ENCODE measurements at places on chromosomes 11 and 22. TPM values are rescaled to one million over a fixed set of nuclear protein-coding genes. Genes with fewer than 3 reads are reported as not detected.
A peak's percentile ranks its signal among the peaks of the same experiment; 100 is the strongest.

DNA sequence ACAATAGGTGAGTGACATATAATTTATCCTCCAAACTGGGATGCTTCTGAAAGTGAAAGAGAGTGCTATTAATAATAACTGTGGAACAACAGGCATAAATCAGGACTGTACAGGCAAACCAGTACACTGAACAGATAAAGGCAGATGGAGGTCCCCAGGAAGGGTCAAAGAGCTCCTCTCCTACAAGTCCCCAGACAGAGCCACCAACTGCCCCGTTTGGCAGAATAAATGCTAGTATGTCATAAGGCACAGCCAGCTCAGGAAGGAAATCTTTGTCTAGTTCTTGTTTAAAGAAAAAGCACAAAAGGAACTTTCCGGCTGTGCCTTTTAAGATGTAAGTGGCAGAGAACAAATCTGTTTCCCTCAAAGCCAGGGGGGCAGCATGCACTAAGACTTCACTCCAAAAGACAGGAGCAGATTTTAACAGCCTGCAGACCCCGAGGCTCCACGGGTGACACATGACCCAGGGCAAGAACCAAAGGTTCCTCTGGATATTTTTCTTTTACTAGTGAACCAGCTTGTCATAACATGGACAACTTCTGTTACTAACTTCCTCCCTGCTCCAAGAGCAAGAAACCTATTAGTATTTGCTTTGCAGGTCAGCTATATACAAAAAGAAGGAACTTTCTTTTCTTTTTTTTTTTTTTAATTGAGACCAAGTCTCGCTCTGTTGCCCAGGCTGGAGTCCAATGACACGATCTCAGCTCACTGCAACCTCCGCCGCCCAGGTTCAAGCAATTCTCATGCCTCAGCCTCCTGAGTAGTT lies 50.2 kb downstream of the MYH9 start:
- no peak for DNase-seq
- no peak overlapping the region for H3K4me3 ChIP-seq
- H3K27me3 ChIP-seq, result no peaks in the 10 kb centered on the region
- H3K36me3 ChIP-seq, result no peaks in the 10 kb centered on the region
- peak overlapping the region; percentile 31 for H3K27ac ChIP-seq
- peaks cover 29% of the 10 kb centered on the region for H3K4me1 ChIP-seq

DNA sequence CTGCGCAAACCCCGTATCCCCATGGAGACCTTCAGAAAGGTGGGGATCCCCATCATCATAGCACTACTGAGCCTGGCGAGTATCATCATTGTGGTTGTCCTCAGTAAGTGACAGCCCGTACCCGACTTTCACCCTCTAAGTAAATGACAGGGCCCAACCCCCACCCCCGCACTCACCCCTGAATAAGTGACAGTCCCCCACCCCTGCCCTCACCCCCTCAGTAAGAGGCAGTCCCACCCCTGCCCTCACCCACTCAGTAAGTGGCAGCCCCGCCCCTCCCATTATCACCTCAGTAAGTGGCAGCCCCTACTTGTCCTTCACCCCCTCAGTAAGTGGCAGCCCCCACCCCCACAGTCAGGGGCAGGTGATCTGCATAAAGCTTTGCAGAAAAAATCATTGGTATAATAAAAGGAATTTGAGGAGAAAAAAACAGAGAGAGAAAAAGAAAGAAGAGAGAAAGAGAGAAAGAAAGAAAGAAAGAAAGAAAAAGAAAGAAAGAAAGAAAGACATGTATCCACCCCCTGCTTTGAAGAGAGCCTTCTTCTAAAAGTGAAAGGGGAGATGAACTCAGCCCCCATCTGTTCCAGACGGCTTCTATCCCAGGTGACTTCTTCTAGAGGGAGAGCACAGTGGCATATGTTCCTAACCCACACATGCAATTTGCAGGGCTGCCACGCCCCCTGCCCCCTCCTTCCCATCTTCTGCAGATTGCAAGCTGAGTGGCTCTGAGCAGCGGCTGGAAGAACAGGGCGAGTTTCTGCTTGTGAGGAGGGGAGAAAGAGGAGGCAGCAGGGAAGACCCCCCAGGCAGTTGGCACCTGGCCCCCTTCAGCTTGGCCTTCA lies 12.5 kb upstream of the SMIM35 start:
- no peaks in the 10 kb centered on the region for H3K4me1 ChIP-seq
- H3K27ac ChIP-seq, result no peak overlapping the region
- H3K36me3 ChIP-seq, result no peaks in the 10 kb centered on the region
- no peak for DNase-seq
- no peaks in the 10 kb centered on the region for H3K27me3 ChIP-seq

DNA sequence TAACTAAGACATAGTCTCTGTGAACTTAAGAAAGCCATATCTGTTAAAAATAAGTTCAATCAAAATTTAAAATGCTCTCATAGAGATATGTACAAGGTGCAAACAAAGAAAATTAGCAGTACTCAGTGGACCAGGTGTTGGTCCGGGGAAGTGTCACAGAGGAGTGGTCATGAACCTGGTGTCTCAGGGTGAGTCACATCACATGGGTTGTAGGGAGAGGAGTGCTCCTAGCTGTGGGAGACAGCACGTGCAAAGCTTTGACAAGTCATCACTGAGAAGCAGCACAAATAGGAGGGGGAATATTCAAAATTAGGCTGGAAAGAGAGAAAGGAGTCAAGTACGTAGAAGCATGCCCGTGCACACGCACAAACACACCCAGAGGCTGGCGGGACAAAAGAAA lies 438.1 kb downstream of the NTM start:
- no peaks in the 10 kb centered on the region for H3K27me3 ChIP-seq
- H3K27ac ChIP-seq, result no peak overlapping the region
- DNase-seq, result no peak
- H3K4me3 ChIP-seq, result no peak overlapping the region

GRCh38 chr11:114972105-114972504 lies 293.8 kb downstream of the NXPE2 start:
- DNase-seq, result no peak
- no peaks in the 10 kb centered on the region for H3K27me3 ChIP-seq
- no peaks in the 10 kb centered on the region for H3K36me3 ChIP-seq
- H3K4me3 ChIP-seq, result no peak overlapping the region
- no peaks in the 10 kb centered on the region for H3K4me1 ChIP-seq
- H3K27ac ChIP-seq, result no peak overlapping the region

DNA sequence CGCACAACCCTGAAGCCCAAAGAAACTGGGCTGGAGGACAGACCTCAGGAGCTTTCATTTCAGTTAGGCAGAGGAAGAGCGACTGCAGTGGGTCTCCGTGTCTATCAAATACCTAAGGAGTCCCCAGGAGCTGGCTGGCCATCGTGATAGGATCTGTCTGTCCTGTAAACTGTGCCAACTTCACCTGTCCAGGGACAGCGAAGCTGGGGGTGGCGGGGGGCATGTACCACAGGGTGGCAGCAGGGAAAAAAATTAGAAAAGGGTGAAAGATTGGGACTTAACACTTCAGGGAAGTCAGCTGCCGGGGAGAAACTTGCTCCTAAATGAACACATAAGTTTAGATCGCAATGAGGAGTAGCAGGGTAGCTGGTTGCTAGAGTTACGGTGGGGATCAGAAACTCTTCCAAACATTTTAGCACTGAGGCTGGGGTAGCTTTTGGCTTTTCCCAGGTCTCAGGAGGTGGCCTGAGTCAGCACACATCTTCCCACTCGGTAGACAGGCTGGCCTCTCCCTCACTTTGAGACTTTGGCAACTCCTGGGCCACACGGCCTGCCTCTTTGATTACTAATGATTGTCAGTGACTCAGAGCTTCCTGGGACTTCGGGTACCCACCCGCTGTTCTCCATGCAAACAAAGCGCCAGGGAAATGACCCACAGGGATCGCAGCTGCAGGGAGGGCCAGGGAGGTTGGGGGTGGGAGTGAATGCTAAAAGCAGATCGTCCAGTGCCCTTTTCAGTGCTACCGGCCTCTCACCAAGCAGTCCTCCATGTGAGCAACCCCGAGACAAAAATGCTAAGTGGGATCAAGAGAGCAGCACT lies 2.9 kb upstream of the MTFP1 start:
- H3K36me3 ChIP-seq, result no peaks in the 10 kb centered on the region
- H3K4me1 ChIP-seq, result no peaks in the 10 kb centered on the region
- H3K27me3 ChIP-seq, result no peaks in the 10 kb centered on the region
- DNase-seq, result peak; percentile 73

DNA sequence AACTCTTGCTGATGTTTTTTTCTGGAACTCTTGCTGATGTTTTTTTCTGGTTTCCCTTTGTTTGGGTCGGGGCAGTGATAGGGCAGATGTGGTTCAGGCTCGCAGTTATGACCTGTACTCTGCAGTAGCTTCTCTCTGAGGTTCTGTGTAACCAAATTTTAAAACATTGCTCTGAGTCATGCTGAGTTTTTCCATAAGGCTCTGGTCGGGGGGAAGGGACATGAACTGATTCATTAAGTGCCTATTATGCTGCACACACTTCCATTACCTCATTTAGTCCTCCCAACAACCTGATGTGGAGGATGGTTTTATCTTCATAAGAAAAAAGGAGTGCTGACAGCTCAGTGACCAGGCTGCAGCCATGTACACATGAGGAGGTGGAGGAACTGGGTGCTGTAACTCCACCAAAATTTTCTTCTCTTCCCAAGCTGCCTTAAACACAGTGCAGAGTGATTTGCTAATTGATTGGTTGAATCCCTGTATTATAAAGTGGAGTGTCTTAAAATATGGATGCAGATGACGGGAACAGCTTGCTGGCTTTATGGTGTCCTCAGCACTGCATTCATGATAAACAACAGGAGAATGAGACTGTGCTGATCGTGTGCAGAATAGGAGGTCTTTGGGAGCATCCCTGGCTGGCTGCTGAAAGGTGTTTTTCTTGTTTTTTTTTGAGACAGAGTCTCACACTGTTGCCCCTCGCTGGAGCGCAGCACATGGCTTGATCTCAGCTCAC lies 19.1 kb downstream of the TNRC6B start:
- no peak overlapping the region for H3K27ac ChIP-seq
- H3K36me3 ChIP-seq, result no peaks in the 10 kb centered on the region
- no peak overlapping the region for H3K4me3 ChIP-seq
- no peaks in the 10 kb centered on the region for H3K27me3 ChIP-seq
- H3K4me1 ChIP-seq, result no peaks in the 10 kb centered on the region

DNA sequence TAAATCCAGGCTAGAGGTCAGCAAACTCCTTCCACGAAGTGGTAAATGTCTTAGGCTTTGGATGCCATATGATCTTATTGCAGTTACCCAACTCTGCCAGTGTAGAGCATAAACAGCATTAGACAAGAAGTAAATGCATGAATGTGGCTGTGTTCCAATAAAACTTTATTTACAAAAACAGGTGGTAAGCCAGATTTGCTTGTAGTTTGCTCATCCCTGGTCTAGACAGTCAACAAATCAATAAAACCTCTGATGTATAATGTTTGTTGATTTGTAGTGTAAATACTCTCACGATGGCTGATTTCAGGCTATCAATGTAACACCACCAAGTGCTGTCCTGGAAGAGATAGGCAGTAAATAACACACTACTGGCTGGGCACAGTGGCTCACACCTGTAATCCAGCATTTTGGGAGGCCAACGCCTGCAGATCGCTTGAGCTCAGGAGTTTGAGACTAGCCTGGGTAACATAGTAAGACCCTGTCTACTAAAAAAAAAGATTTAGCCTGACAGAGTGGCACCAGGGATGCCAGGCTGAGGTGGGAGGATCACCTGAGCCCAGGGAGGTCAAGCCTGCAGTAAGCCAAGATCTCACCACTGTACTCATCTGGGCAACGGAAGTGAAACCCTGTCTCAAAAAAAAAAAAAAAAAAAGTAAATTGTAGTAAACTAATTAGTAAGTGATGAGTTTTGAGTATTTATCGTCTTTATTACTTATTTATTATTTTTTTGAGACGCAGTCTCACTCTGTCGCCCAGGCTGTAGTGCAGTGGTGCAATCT lies 6.9 kb upstream of the CATSPER1 start:
- no peaks in the 10 kb centered on the region for H3K27me3 ChIP-seq
- H3K36me3 ChIP-seq, result no peaks in the 10 kb centered on the region
- no peak overlapping the region for H3K27ac ChIP-seq
- no peak overlapping the region for H3K4me3 ChIP-seq
- DNase-seq, result no peak

DNA sequence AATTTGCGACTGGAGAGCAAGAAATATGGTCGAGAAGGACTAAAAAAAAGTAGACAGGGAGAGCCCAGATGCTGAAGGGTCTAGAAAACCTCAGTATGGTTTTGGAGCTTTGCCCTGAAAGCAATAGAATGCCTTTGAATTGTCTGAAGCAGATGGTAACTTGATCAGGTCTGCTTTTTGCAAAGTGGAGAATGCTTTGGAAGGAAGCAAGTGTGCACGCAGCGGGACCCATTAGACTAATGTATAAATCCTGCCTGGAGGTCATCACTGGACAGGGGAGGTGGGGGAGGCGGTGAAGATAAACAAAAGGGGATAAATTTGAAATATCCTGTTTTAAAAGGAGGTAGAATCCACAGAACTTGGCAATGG lies 757 bp upstream of the HINFP start:
- no peak for DNase-seq
- H3K4me1 ChIP-seq, result peaks cover 9% of the 10 kb centered on the region
- H3K36me3 ChIP-seq, result no peaks in the 10 kb centered on the region
- H3K27ac ChIP-seq, result no peak overlapping the region

GRCh38 chr11:132802947-132803346 lies 729.4 kb downstream of the OPCML start:
- H3K27me3 ChIP-seq, result no peaks in the 10 kb centered on the region
- H3K4me3 ChIP-seq, result no peak overlapping the region
- no peaks in the 10 kb centered on the region for H3K4me1 ChIP-seq
- DNase-seq, result no peak
- no peaks in the 10 kb centered on the region for H3K36me3 ChIP-seq
- no peak overlapping the region for H3K27ac ChIP-seq

- H3K27ac ChIP-seq, result no peak overlapping the region
- H3K36me3 ChIP-seq, result no peaks in the 10 kb centered on the region
Observed at GRCh38 chr11:76794371-76795289, 11.5 kb downstream of the TSKU start.

DNA sequence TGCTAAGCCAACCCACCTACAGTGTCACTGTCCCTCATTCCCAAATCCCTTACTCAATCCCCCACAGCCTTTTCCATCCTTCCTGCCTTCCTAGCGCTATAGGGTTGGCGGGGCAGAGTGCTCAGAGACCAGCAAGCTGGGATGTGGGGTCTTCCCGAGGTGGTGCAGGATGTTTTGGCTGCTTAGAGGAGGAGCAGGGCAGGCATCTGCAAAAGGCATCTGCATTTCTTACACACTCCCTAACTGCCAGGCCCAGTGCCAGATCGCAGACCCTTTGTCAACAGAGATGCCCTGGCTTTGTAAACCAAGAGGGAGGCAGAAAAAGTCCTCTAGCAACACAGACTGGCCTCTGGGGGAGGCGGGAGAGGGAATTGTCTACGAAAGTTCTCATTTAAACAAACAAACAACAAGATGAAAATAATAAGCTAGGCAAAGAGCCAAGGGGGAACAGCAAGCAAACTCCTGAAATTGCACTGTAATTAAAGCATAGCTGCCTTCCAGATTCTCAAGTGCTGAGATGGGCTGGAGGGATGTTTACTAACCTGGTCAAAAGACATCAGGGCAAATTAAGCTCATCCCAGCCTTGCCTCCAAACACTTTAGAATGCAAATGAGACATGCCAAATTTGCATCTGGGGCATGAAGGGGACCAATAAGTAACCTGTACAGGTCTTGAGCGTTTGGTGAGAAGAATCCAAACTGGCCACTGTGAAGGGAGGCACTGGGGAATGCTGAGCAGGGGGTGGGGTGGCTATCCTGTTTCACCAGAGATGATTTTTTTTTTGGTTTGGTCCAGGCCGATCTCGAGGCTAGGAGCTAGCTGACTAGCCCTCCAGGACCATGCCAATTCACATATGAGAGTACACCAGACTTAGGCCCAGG lies 38.1 kb upstream of the ADA2 start:
- H3K27ac ChIP-seq, result no peak overlapping the region
- no peaks in the 10 kb centered on the region for H3K27me3 ChIP-seq
- no peaks in the 10 kb centered on the region for H3K36me3 ChIP-seq

Gene OR5D16
- total RNA-seq, result not detected

Gene SCGB2A2
- not detected for total RNA-seq

Gene FAT3
- total RNA-seq, result 0.42 TPM

Gene SLC25A45
- total RNA-seq, result 8.3 TPM

Gene NFAM1
- 2.6 TPM for total RNA-seq

Gene ARHGAP20
- total RNA-seq, result 0.77 TPM

Gene SLC22A6
- not detected for total RNA-seq

Gene KCNQ1OT1
- 0.43 TPM for total RNA-seq

Gene OR2AG2
- total RNA-seq, result not detected
